Glutamatergic neuron (in vitro differentiated cells): ENCODE measurements at places on chromosomes 16 and 17.

DNA sequence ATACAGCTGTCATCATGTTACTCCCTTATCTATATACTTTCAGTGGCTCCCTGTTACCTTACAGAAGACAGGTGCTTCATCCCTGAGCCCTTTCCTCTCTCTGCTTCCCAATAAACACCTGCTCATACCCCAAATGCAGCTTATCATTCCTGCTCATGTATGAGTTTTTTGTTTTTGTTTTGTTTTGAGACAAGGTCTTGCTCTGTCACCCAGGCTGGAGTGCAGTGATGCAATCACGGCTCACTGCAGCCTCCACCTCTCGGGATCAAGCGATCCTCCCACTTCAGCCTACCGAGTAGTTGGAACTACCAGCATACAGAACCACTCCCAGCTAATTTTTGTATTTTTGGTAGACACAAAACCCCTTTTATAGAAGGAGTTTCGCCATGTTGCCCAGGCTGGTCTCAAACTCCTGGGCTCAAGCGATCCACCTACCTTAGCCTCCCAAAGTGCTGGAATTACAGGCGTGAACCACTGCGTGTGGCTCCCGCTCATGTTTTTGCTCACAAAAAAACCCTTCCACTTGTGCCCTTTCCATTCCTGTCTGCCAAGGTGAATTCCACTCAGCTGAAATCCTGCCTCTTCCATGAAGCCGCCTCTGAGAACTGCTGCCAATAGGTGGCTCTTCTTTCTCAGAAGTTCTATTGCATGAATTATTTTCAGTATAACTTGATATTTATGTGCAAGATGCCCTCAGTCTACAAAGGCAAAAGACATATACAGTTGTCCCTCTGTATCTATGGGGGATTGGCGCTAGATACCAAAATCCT lies 7.9 kb upstream of the RNF157 start:
- DNase-seq = no peak

DNA sequence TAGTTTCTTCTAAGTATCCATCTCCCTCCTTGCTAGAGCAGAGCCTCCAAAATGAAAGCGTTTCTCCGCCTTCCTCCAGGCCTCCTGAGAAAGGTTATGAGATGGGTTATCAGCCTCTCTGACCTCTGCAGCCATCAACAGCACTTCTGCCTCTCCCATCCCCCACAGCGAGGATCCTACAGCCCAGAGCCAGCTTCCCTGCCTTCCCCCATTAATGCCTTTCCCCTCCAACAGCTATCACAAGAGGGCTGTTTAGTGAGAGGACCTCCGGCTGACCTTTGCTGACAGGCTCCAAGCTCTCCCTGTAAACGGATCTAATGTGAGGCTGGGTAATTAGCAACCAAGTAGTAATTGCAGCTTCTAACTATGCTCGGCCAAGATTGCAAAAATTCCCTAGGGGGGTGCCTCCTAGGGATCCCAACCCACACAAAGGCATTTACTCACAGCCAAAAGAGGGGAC lies 55.8 kb downstream of the ZFHX3 start:
- DNase-seq = peak; percentile 74

DNA sequence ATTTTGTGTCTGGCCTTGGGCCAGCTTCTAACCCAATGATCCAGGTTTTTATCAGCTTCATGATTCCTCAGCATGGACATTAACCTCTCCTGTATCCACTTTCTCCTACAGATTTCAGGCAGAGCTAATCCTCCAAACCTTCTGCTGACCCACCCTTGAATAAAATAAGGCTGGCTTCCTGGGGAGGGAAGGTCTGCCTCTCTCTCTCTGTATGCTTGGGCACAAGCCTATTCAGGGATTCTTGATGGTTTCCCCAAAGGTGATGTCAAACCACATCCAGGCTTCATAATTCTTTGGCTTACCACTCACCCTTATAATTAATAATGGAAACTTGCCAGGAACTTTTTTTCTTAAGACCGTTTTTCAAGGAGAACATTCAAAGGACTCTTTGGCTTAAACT lies 240.1 kb downstream of the UTP18 start:
- DNase-seq = no peak

DNA sequence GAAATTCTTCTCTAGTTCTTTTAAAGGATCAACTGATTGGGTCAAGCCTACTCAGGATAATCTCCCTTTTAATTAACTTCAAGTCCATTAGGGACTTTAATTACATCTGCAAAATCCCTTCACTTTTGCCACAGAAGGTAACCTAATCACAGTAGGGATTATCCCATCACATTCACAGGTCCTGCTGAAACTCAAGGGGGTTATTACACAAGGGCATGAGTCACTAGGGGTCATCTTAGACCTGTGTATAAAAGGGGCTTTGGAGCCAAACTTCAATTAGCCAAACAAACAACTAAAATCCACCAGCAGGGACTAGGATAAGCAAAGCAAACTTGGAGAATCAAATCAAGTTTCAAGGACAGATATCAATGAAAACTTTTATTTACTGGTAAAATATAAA lies 19.4 kb downstream of the CIAPIN1 start:
- no peak for DNase-seq

- peak; percentile 88 for DNase-seq
These were observed at the start of gene SLC2A4 for GRCh38 chr17:7281074-7281952. TSS of gene SLC2A4 (plus strand) at chr17:7281718. CDS start at chr17:7281935, 217 bp downstream.

- DNase-seq = peak; percentile 62
These were observed 118.0 kb upstream of the ZNF469 start for GRCh38 chr16:88264641-88265285.

- peak; percentile 87 for DNase-seq
These were observed 30.0 kb downstream of the TBCD start for GRCh38 chr17:82781894-82782274.

GRCh38 chr16:54385141-54385540 lies 98.6 kb upstream of the IRX3 start:
- no peak for DNase-seq

DNA sequence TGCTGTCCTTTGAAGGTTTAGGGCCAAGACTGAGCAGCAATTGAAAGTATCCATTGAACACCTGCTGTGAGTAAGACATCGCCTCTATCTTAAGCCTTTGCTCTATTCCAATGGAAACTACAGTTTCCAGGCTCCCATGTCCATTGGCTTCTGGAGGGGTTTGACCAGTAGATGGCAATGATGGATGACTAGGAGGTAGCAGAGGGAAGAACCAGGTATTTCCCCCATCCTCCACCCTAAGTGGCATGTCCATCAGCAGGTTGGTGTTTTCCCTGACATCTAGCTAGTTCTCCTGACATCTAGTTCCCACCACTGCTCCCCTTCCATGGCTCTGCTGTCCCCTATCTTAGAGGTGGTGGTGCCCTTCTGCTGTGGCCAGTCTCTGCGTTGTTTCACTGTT lies 58.7 kb downstream of the CENPV start:
- DNase-seq = no peak

DNA sequence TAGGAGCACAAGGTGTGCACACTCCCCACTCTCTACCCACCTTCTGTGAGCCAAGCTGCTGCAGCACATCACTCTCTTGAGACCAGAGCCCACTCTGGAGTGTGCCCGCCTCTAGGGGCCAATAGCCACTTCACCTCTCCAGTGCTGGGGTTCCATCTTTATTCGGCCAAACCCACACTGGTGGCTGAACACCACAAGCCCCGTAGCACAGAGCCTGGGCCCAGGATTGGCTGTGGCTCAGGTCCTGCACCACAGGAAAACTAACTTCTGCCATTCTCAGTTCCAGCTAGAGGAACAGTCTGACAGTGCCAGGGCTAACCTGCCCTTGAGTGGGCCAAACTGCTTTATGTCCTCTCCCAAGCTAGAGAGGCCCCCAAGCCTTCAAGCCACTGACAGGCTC lies 111.0 kb upstream of the TOX3 start:
- no peak for DNase-seq

DNA sequence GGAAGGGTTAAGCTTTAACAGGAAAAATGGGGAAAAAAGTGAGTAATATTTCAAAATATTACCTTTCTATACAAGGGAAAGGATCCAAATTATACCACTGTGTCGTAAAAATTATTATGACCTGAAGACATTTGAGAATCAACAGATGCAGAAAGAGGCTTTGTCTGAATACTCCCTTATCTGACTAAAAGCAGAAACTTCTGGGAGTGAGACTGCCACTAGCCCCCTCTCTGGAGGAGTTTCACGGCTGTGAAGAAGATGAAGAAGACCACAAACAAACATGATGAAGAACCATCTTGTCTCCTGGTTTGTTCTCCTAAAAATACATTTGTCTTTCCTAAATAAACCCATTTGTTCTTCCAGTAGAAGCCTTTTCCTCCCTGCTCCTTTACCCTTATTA lies 29.4 kb downstream of the CNTROB start:
- no peak for DNase-seq

GRCh38 chr17:80544655-80545498 lies at the start of gene RPTOR:
TSS of gene RPTOR (plus strand) at chr17:80544838. CDS start at chr17:80545630, 792 bp downstream.
- peak; percentile 95 for DNase-seq
